ENCODE measurements at places on chromosomes 3 and 15.

DNA sequence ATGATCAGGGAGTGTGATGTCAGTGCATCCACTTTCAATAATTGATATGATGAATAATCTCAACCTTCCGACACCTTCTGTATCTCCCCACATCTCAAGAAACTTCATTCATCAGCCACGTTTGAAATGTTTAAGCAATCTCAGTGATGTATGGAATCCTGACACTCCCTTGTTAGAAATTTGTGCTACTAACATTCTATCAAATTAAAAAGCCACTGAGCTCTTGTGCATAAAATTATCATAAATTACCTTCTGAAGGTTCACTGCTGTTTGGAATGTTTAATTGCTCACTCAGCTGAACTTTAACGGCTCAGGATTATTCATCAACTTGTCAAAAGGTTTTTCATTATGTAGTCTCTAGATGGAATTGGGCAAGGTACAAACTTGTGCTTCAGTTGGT lies 108.4 kb upstream of the DPH6 start:
- no peak for DNase-seq

GRCh38 chr15:90581771-90582352 lies 52.1 kb downstream of the CRTC3 start:
- no peak for DNase-seq

- DNase-seq, result no peak
Observed at GRCh38 chr3:11556851-11557644, 86.7 kb downstream of the VGLL4 start.

GRCh38 chr3:185837414-185837813 lies 12.6 kb upstream of the IGF2BP2 start:
- DNase-seq, result no peak

- DNase-seq, result no peak
Observed at GRCh38 chr3:128072454-128073184, 20.4 kb downstream of the SEC61A1 start.

DNA sequence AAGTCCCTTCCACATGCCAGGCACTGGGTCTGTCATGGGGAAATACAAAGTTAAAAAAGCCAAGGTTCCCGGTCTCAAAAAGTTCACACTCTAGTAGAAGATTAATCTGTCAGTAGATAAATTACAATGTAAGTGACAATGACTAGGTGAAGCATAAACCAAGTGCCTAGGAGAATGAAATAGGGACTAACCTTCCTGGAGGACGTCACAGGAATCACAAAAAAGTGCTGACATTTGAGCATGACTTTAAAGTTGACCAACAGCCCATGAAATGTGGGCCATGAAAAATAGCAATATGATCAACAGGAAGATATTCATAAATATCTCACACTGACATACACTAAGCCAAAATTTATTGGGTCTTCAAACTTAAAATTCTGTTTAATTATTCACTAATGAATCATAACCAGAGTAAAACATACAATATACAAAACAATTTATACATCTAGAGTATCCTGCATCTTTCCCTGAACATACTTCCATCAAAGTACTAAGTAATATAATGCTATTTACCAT lies 20.0 kb downstream of the COPS2 start:
- no peak for DNase-seq

DNA sequence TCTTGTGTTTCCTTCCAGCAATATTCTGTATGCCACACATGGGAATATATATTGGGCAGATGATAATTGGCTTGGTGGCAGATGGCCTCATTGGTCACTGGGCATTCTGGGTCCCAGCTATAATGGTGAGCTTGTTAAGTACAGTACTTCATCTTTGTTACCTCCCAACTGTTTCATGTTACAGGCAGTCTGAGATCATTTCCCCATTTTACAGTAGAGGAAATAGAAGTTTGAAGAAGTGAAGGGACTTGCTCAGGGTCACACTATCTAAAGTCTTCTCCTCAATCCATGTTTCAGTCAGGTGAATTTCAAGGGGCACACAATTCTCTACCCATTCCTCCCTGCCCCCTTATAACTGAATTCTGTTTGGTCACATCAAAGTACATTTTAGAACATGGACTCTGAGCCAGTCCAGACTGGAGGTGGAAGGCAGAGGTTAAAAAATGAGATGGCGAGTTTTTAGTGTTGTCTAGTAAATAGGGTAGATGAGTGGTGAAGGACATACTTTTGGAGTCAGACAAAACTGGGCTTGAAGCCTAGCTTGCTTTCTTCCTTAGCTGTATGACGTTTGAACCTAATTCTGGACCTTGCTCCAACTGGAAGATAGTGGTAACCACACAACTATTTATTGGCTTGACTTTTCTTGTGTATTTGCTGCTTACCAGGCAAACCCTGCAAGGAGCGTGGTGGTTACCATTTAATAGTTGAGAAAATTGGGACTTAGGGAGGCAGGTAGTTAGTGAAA lies 2.5 kb downstream of the EEFSEC start:
- DNase-seq, result no peak

- no peak for DNase-seq
Observed at GRCh38 chr3:172181932-172182586, 142.7 kb downstream of the FNDC3B start.

GRCh38 chr15:66939451-66940023 lies 125.9 kb upstream of the SMAD3 start:
- DNase-seq, result no peak

DNA sequence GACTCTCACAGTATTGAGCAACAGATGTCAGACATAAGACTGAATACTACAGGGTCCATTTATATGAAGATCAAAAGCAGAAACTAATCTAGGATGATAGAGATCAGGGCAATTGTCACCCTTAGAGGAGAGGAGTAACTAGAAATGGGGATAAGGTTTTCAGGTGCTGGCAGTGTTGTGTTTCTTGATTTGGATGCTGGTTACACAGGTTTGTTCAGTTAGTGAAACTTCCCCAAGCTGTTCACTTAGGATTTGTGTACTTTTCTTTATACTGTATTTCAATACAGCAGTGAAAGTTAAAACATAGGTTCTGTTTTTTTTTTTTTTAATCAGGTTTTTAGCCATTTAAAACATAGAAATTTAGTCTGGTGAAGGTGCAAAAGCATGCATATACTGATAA lies 39.1 kb upstream of the CMTM7 start:
- DNase-seq, result no peak

- no peak for DNase-seq
Observed at GRCh38 chr15:61660579-61660978, 399.7 kb downstream of the VPS13C start.

GRCh38 chr3:69179740-69180372 lies 57.5 kb upstream of the LMOD3 start:
- DNase-seq, result no peak

DNA sequence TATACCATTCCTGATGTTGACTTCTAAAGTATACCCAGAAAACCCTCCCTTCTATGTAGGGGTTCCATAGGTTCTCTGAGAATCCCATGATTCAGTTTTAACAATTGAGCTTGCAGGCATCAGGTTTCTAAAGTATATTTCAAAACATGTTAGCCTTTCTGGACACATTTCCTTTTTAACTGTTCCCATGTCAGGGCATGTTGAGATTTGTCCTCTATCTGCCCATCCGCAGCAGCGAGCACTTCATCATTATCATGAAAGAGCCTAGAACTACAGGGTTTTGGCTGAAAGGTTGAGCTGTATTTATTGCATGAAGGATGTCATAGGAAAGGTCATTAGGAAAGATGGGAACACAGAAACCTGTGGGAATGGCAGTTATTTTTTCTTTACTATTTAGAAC lies 201.1 kb upstream of the BHLHE40 start:
- DNase-seq, result no peak

- DNase-seq, result no peak
Observed at GRCh38 chr15:68655686-68656437, 77.1 kb downstream of the CORO2B start.

DNA sequence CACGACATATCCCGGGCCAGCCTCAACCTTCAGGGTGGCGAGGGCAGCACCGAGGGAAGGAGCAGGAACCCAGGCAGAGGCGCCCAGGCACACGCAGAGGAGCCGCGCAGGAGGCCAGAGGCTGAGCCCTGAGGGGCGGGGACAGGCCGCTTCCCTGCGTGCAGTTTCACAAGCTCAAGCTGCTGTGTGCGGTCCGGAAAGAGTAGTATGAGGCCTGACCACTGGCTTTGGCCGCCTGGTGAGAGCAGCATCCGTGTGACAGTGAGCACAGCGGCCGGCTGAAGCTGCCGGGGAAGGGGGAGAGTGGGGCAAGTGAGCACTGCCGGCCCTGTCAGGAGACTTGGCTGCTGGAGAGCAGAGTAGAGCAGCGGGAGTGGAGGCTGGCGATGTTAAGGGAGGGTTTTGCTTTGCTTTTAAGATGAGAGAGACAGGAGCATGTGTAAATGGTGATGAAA lies 8.7 kb downstream of the ZDHHC19 start:
- DNase-seq, result peak; percentile 56

DNA sequence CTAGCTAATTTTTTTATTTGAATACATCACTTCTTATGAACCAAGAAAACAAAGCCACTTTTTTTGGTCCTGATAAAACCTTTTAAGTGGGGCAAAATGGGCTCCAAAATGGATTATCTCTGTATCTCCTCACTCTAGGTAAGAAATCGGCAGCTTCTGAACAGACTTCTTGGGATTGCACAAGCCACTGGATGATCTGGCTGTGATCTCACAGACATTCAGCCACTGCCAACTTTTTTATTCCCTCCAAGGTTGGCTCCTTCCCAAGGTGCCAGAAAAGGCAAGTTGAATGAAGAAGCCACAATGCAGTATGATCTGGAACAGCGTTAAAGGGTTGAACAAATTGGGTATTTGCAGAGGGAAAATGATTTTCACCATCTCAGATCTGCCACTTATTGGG lies 73.2 kb downstream of the PRICKLE2 start:
- DNase-seq, result no peak

DNA sequence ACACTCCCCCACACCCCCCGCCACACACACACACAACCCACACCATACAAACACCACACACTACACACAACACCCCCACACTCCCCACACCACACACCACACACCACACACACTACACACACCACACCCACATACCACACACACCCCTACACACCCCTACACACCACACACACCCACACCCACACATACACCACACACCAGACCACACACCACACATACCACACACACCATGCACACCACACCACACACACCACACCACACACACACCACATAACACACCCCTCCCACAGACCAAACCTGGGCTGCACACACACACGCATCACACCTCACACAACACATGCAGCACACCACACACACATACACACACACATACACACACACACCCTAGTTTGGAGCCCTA lies 1.8 kb upstream of the RASGRF1 start:
- DNase-seq, result no peak

- no peak for DNase-seq
Observed at GRCh38 chr15:75731248-75732151, 18.9 kb upstream of the CSPG4 start.

GRCh38 chr3:98710067-98710659 lies 53.0 kb upstream of the ST3GAL6 start:
- DNase-seq, result no peak

DNA sequence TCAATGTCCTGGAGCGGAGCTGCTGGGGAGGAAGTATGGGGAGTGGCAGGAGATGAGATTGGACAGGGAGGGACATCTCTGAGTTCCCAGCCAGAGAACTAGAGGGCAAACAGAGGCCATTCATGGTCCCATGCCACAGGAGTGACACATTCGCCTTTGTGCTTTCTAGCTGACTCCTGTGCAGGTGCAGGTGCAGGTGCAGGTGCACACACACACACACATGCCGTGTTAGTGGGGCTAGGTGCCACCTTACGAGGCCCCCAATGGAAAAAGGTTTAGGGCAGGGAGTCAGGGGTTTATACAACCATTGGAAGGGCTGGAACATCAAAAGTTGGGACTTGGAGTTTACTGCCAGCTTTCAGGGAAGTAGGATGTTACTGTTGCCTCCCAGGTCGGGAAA lies 52.0 kb downstream of the TPRA1 start:
- DNase-seq, result no peak

DNA sequence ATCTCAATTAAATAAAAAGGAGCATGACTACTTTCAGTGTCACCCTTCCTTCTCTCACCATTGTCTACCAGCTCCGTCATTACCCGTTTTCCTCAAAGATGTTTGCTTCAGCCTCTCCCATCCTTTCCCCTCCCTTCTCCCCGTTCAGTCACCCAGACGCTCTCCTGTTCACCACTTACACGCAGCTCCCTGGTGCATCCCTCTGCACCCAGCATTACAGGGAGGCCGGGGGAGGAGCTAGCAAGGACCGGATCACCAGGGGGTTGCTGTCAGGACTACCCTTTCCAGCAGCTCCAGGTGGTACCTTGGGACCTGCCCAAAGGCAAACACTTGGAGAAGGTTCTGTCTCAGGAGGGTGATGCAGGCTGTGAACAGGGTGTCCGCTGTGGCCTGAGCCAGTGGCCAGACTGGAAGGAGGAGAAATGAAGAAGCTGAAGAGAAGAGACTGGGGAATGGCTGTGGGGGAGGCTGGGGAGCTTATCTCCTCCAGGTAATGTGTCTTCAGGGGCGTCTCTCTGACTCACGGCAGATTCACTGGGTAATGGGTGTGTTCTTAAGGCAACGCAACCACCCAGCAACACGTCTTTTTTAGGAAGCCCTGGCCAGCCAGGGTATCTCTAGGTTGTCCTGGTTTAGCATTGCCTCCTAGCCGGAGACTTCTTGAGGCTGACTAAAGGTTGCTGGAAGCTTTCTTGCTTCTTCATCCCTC lies 21.8 kb upstream of the BDH1 start:
- no peak for DNase-seq

GRCh38 chr15:67303490-67304363 lies 49.1 kb downstream of the IQCH start:
- peak; percentile 57 for DNase-seq

DNA sequence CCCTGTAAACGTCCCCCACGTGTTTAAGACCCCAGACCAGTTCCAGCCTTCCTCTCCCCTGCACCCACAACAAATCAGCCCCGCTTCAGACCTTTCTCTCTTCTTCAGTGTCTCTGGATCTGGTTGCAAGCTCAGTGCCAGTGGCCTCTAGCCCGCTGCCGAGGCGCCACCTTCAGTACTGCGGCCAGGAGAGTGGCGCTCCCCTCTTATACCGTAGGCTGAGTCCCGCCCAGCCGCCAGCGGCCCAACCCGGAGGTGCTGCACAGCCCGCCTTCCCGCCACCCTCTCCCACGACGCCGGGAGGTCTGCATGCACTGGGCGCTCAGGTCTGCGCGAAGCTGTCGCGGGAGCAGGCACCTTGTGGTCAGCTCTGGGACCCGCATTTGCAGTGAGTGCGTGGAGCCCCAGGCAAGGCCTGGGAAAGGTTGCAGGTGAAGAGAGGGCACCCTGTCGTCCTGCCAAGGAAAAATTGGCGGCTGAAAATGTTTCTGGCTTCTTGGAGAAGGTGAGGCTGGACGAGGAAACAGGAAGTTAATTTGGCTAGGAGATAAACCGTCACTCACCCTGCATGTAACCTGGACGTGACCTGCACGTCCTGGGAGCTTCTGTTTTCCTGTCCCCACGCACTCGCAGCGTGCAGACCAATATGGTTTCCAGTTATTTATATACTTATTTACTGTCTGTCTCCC lies at the start of gene C2CD4B:
TSS of gene C2CD4B (minus strand) at position 182 of the 689 bp plus-strand sequence. CDS start 301 bp downstream, outside the sequence.
- DNase-seq, result peak; percentile 6

DNA sequence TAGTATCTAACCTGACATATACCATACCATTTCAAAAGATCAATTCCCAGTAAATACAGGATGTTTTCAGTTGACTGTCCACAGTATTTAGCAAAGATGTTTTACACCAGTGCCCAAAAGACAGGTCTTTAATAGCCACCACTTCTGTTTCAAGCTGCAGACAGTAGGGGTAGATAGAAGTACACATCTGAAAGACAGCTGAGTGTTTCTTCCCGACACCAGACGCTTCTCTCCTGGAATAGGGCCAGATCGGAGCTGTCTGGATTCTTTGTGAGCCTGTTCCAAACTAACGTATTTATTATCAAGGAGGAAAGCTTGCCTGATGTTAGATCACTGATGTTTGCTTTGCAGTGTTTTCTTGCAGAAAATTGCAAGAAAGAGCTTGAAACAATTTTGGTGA lies 136.1 kb upstream of the RBMS3 start:
- DNase-seq, result no peak

All from CD4-positive, alpha-beta T cell treated with Interleukin-1 beta for 1 hour (primary cell).